ENCODE measurements at places on chromosomes 3 and 15.

GRCh38 chr3:129618186-129618820 is 11.8 kb upstream of the PLXND1 start:
- DNase-seq: no peak

DNA sequence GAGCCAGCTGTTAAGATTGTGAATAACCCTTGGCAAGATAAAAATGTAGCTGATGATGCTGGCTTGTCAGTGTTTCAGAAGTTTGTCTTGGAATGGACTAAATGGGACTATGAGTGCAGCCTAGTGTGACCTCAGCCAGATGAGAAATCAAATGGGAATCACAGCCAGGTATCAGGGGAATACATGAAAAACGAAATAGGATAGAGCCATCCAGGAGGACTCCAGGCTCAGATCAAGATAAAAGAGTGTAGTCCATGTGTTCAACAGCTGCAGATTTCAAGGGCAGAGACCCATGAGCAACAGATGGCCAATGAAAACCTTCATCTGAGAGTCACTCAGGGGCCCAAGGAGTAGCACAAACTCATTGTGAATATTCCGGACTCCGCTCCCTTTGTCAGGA is 1080.9 kb upstream of the CADM2 start:
- no peak for DNase-seq

DNA sequence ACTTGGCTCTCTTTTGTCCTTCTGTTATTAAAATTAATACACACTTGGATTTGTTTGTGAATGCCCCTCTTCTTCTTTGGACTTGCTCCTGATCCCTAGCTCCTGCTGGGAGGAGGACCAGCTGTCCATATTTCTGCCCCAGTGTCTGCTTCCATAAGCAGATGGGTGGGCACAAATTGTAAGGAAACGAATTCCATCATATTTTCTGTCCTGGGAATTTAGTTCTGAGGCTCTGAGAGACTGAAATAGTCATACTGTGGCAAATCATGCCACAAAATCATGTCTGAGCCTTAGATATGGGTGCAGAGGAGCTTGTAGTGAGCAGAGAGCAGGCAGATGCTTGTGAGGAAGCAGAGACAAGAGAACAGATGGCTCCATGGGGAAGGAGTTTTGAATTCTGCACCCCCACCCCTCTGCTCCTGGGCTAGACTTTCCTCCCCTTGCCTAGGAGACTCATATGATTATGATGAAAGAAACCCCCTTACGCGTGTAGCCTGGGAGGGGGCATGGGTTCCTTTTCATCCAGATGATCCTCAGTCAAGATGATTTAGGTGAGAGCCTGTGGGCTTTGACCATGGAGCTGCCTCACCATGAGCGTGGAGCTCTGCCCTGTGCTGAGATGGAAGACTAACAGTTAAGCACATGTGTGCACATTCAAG is 50.6 kb downstream of the SV2B start:
- no peak for DNase-seq

DNA sequence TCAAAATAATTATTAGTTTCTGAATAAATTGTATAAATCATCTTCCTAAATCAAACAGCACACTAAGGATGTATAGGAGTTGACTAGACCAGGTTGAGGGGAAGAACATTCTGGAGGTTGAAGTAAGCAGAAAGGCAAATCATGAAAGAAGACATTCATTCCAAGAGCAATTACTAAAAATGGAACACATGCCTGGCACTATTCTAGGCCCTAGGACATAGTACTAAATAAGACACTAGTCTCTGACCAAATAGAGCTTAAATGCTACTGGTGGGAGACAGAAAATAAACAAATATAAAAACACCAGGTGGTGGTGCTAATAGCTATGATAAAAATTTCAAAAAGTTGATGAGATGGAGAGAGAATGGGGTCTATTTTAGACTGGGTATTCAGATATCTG is 190.1 kb downstream of the TBC1D5 start:
- DNase-seq: no peak

- DNase-seq: no peak
These were observed 64.7 kb upstream of the EPHB3 start for GRCh38 chr3:184496933-184497332.

- DNase-seq: no peak
These were observed 6.3 kb downstream of the IRAK2 start for GRCh38 chr3:10170915-10171478.

DNA sequence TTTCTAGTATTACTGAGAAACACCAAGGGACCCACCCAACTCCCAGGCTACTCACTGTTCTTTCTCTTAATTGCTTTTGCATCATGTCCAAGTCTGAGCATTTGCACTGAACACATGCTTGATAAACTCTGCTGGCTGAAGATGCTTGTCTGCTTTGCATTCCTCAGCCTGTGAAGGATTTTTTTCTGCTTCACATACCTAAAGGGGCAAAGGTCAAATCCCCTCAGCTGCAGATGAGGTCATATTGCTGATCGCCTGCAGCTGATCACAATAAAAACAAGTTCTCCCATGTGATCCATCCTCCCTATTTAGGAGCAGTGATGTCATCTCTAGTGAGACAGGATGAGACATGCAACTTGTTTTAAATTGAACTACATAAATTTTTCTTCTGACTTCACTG is 84.6 kb upstream of the DCBLD2 start:
- DNase-seq: no peak

DNA sequence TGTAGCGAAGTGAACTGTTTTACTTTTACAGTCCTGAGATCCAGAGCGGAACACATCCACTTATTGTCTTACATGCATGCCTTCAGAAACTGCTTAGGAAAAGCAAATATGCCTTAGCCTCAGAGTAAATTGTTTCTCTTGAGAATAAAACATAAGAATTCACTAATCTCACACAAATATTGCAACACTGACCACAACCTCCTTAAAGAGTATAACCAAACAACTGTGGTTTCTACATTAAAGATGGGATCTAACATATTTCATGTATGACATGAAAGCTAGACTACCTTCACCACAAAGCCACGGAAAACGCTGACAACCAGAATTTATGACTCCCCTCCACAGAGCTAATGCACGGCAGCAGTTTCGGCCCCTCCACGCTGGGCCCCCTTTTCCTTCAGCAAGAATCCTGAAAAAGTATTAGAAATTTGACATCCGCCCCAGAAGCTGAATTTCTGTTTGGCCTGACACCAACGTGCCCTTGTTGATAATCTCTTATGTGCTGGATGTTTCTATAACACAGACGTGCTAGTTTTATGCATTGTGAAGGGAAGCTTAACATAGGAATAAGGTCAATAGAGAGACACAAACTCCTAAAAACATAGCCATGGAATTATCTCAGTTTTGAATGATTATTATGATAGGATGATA is 84.6 kb downstream of the GREM1 start:
- DNase-seq: no peak

DNA sequence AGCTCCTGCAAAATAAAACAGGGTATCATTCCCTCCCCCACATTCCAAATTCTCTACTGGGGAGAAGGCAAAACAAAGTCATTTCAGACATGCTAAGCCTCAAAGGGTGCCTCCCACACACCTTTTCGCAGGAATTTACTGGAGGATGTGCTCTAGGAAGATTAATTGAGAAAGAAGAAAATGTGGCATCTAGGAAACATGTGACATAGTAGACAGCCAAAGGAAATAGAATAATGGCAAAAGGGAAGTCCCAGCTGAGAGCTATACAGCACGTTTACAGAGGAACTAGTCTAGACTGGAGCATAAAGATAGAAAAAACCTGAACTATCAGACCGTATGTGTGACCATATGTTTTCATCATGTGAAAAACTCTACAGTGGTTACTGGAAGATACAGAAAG is 58.8 kb upstream of the MELTF start:
- peak; percentile 59 for DNase-seq

DNA sequence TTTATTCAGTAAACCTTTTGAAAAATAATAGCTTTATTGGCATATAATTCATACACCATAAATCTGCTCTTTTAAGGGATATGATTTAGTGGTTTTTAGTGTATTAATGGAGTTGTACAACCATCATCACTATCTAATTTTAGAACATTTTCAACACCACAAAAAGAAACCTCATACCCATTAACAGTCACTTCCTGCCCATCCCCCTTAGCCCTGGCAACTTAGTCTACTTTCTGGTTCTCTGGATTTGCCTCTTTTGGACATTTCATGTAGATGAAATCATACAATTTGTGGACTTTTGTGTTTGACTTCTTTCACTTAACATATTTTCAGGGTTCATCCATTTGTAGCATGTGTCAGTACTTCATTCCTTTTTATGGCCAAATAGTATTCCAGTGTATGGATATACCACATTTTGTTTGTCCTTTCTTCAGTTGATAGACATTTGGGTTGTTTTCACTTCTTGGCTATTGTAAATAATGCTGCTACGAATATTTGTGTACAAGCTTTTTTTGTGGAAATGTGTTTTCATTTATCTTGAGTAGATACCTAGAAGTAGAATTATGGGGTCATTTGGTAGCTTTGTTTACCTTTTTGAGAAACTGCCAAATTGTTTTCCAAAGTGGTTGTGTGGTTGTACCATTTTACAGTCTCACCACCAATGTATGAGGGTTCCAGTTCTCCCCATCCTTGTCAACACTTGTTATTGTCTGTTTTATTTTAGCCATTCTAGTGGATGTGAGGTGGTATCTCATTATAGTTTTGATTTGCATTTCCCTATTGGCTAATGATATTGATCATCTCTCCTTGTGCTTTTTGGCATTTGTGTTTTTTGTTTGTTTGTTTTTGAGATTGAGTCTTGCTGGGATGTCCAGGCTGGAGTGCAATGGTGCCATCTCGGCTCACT is 45.8 kb downstream of the SMAD3 start:
- peak; percentile 54 for DNase-seq

- peak; percentile 96 for DNase-seq
These were observed 1.5 kb upstream of the LIMD1 start for GRCh38 chr3:45592830-45593707.

- DNase-seq: no peak
These were observed 209.6 kb upstream of the PFN2 start for GRCh38 chr3:150180334-150180733.

DNA sequence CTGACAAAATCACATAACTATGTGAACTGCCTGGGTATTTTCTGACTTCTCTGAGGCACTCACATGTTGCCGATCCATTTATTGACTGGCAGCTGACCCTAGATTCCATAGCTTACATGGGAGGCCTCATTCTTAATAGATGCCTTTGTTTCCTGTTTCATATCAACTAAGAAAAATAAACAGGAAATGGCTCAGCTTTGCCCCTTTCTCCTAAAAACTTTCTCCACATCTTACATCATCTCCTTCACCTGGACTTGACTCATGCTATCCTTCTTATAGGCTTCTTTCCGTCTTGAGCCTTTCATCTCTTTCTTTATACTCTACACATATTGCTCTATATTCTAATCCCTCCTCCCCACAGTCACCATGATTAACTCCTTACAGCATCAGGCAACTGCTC is 38.0 kb downstream of the TXNRD3 start:
- DNase-seq: no peak

DNA sequence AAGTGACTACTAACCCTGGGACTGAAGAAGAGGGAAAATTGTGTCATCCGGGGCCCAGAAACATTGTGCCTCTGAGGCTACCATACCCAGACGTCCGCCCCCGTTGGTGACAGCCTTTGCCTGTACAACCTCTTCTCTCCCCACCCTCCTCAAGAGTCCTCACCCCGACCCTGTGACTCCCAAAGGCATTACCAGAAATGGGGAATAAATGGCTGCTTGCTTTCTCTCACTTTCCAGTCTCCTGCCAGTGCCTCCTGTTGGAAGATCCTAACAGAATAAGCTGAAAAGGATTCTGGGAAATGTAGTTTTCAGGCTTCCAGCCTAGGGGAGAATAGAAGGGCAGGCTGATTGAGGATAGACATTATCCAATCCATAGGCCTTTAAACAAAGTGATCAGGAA is 30.8 kb upstream of the SLC25A36 start:
- peak; percentile 24 for DNase-seq

DNA sequence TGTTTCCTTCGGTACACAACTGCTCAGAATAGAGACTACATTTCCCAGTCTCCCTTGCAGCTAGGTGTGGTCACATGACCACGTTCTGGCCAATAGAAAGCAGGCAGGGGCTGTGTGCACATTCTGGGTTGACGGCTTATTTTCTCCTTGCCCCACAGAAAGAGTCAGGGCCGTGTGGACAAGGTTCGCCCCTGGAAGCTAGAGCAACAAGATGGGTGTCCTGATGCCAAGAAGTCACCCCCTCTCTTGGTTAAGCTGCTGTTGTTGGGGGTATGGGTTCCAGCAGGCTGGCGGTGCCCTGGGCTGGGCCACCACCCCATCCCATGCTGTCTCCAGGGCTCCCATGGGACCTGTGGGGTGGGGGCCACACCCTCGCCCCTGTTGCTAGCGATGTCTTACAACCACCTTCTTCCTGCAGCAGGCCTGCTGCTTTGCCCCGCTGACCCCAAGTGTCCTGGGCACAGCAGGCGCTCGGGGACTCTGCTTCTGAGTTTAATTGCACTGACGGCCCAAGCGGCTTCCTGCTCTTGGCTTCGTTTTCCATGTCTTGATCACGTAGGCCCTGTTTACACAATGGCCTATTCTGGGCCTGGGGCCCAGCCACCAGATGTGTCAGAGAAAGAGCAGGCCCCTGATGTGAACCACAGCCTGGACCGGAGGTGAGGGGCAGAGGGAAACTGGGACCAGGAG is 24.9 kb downstream of the ABTB1 start:
- peak; percentile 61 for DNase-seq

DNA sequence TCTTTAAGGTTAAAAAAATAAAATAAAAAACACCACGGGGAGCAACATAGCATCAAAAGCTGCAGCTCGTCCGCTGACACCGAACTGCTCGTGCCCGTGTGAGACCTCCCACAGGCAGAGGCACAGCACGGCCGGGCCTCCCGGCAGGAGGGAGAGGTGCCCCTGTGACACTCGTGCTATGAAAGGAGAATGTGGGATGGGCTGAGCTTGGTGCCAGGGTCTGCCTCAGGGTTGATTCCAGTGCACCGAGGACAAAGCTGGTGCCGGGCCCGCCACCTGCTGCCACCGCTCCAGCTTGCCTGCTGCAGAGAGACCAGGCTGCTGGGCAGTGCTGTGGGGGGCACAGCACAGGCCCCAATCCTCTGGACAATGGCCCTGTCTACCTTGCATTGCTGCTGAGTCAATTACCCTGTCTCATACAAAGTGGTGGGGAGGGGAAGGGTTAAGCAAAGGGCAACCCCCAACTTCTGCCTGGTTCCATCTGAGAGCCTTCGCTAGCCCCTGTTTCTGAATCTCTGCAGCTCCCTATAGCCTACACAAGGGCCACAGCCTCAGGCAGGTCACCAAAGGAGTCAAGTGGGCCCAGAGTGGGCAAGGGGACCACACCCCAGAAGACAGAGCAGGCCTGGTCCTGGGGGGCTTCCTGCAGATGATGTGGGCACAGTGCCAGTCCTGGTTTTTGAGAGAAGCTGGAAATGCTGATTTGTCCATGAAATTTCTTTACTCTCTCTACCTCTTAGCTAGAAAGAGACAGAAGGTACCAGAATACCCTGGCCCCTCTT is 74.0 kb upstream of the SNRPA1 start:
- DNase-seq: no peak

DNA sequence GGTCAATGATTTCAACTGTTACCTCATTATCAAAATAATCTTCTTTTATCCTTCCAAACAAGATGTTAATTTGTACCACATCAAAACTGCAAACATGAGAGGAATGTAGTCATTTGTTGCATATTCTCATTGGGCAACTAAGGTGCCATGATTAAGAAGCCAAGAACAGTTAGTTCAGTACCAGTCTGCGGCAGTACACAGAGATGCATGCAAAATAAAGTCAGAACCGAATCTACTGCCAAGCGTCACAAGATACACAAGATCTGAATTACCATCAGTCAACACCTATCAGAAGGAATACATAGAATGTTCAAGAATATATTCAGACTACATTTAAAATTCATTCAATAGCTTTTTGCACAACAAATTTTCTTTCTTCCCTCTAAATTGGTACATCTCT is 127.6 kb upstream of the SPATA12 start:
- DNase-seq: no peak

Measured in suppressor macrophage treated with lipopolysaccharide for 1 hour (primary cell).